ENCODE measurements at places on chromosomes 1 and 21.

DNA sequence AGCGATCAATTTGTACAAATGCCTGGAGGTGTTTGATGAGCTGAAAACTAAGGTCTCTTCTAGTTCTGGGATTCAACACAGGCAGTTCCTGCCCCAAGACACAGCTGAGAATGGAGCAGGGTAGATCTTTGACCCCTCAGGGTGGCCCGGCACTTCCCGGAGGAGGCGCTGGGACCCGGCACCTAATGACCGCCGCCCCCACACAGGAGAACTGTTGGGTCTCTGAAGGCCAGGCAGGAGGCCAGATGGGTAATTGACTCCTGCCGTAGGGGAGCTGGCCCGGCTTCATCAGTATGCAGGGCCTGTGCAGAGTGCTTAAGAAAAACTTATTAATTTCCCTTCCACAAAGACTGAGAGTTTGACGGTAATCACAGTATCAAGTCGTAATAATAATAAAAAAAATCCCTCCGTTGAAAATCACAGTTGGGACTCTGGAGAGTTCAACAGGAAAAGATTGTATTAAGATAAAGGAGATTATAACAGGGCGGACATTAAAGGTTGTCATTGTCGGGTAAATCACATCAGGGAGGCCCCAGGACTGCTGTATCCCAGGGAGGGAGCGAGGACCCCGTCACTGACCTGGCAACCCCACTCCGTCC lies 51.7 kb downstream of the UBIAD1 start:
- no peak for DNase-seq

DNA sequence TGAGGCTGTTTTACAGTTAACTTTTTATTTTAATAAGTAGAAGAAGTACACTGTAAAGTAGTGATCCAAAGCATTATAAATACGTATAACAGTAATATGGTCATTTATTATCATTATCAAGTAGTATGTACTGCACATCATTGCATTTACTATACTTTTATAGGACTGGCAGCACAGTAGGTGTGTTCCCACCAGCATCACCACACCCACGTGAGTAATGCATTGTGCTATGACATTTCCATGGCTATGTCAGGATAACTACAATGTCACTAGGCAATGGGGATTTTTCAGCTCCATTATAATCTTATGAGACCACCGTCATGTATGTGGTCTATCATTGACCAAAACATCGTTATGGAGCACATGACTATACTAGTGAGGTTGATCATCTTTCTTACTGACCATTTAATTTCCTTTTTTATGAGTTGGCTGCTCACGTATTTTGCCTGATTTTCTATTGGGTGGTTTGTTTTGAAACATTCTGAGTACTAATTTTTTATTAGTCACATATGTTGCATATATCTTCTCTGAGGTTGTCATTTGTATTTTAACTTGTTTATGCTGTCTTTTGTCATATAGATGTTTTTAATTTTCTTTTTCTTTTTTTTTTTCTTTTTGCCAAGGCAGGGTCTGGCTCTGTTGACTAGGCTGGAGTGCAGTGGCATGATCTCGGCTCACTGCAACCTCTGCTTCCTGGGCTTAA lies 25.3 kb upstream of the SHCBP1L start:
- no peak for DNase-seq

- DNase-seq, result peak; percentile 46
Measured at GRCh38 chr1:89812992-89813391, 7.8 kb upstream of the LRRC8D start.

- DNase-seq, result peak; percentile 77
Measured at GRCh38 chr21:44800971-44801467, 601 bp downstream of the UBE2G2 start.

GRCh38 chr21:33070998-33071769 lies 1.2 kb downstream of the OLIG1 start:
- peak; percentile 67 for DNase-seq

DNA sequence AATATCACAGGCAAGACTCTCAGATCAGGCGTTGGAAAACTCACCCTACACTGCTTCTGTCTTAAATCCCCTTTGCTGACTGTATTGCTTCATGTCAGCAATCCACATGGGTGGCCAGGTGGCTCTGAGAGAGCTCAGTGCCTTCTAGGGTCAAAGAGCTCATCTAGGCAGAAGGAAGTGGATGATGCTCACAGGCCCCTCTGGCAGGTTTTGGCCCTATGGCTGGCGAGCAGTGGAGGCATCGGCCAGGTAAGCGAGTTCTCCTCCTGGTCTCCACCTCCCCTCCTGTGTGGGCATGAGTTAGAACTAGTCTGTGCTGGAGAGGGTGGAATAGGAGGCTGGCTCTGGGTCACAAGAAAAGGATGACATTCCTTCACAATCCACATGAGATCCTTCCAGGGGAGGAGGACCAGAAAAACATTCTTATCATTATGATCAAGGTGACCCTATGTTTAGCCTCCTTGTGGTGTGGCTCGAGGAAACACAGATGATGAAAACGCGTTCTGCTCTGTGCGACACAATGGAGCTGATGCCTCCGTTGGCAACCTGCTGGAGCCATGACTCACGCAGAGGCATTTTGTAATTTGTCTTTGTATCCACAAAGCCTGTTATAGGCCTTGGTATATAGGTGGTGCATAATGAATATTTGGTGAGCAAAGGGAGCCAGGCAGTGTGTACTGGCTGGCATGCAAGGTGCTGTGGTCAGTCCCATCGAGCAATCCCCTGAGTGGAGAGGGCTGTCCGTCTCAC lies 264.6 kb upstream of the RAB4A start:
- DNase-seq, result no peak

DNA sequence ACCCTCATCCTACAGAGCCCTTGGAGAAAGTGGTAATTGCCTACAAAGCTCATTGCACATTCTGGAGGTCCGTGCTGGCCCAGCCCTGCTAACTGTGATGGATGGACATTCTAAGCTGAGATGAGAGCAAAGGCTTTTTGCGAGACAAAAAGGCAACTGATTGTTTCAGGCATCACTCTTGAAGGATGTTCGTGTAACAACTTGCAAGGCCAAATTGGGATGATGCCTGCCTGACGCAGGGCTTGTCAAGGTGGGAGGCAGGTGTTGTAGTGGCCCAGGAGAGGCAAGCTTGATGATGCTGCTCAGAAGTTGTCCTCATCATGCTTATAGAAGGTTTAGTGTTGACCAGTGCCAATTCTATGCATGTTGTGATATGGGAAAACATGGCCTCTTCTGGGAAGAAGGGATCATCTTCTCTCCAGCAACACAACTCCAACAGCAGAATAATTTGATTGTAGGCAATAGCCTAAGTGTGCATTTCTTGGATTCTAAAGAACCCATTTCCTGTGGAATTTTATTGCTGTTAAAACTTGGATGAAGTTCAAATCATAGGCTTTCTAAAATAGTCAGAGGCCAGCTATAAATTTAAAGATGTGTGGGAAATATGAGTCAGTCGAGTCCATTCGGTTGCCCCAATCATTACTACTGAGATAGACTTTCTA lies 102.5 kb upstream of the COA6 start:
- DNase-seq, result no peak

GRCh38 chr1:216502528-216503162 lies 79.4 kb upstream of the USH2A start:
- DNase-seq, result no peak

- DNase-seq, result no peak
Measured at GRCh38 chr1:1098681-1099421, 17.0 kb downstream of the C1orf159 start.

DNA sequence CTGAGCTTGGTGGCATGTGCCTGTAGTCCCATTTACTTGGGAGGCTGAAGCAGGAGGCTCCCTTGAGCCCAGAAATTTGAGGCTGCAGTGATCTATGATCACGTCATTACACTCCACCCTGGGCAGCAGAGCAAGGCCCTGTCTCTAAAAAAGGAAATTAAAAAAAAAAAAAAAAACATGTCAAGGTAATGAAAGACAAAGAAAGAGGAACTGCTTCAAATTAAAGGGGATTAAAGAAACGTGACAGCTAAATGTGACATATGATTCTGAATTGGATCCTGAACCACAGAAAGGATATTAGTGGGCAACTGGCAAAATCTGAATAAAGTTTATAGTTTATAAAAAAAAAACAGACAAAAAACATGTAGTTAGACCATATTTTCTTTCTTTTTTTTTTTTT lies 3.8 kb upstream of the C2CD4D start:
- DNase-seq, result peak; percentile 38

DNA sequence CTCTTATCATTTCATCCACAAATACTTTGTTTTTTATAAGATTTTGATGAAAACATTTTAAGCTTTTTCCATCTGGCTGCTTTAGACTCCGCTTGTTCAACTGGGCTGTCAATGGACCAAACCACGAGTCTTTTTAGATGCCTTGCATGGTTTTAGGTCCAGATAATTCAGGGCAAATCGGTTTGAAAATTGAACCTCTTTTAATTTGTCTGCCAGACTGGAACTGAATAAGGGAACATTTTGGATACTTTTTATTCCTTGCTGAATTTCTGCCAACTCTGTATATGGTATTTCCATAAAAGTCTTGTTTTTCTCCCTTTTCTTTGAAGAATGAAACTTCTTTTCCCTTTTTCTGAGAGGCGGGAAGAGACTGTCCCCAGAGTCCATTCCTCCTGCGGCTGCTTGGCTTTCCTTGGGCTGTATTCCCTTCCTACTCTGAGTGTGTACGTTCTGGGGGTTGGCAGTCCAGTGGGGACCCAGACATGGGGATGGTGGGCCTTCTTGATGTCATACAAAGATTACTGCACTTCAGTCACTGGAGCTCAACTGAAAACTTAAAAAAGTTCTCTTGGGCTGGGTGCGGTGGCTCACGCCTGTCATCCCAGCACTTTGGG lies 46.5 kb upstream of the CNN3 start:
- no peak for DNase-seq

DNA sequence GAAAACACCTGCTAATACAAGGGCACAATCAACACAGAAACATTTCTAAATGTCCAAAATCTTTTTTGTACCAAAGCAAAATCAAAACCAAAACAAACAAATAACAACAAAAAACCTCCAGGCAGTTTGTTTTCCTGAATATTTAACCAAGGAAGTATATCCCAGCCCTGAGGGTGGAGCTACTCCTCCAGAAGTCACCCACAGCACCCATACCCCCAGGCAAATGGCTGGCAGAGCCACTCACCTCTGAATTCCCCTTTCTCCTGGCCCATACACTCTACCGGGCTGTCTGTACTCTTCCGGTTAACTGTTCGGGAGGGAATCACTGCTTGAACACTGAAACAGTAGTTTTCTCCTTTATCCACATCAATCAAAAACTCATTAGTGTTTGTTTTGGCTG lies 9.5 kb downstream of the F3 start:
- no peak for DNase-seq

DNA sequence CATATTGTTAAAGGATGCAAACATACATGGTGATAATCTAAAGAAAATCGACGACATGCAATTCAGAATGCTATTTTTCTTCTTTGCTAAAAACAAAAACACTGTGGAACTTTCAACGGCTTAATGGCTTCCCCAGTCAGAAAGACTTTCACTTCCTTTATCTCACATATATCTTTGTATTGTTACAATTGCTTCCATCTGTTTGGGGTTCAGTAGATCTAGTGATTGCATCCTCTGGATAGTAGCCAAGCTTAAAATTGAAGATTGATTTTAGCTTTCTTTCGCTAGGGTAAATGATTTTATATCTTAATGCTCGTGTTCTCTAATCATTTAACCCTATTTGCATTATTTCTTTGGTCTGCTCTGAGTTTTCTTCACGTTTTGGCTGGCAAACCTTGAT lies 31.8 kb upstream of the ADAMTS1 start:
- no peak for DNase-seq

DNA sequence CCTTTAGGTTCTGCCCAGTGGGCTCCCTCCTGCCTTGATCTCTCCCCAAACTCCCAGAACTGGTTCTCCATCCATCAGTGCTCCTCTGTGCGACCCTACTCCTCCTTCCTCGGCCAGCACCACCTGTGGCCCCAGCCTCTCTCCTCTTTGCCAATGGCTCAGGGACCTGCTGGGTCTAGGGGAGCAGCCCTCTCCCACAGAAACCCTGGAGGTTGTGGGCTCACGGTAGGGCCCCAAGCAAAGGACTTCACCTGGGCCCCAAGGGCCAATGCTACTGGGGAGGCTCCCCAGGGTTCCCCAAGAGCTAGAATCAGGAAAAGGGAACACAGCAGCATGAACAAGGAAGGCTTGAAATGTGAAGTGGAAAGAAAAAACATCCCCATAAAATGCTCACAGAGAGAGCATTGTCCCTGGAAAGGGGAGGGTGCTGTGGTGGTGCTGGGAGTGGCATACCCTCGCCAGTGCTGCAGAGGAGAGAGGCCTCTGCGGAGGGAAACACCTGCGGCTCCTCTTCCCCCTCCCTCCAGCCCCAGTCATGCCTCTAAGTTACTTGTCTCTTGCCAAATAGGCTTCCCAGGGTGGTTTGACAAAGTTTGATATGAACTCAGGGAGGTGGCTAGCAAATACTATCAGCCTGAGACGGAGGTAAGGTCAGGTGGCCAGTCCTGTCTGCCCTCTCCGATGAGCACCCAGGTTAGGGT lies 2.5 kb downstream of the TMEM63A start:
- peak; percentile 76 for DNase-seq

GRCh38 chr1:43620956-43621355 lies 29.0 kb upstream of the KDM4A start:
- DNase-seq, result no peak

- DNase-seq, result no peak
Measured at GRCh38 chr1:99758073-99758511, 8.3 kb downstream of the FRRS1 start.

DNA sequence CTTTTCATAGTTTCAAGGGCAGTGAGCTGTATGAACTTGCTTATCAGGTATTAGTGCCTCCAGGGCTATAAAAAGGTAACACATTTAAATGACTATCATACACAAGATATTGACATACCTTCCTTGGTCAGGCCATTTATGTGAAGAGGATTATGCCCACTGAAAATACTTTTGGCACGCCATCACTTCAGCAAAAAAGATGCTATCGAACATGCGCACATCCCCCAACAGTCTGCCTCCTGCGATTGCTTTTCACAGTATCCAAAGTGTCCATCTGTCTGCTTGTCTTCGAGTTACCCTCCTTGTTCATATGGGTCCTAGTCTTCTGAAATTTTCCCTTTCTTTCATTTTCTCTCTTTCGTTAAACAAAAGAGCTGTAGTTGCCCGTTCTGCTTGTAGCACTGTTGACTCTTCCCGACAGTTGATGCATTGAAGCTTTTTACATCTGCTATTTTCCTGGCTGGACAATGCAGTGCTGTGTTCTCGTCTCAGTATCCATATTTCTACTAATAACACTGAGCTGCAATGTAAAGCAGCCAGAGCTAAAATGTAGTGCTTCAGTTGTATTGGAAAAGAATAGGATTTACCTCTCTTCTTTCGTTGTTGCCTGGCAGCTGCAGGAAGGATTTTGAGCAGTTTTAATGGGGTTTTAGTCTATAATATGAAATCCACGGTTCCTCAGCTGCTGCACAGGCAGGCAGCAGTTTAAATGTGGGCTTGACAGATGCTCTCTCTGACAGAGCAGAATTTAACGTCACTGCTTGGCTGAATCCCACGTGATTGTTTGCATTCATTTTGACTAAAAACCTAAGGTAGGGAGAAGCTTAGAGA lies at the start of gene B3GALT2:
TSS of gene B3GALT2 (minus strand) at position 713 of the 831 bp plus-strand sequence. CDS start 5,051 bp downstream, outside the sequence.
- peak; percentile 58 for DNase-seq

- no peak for DNase-seq
Measured at GRCh38 chr1:2978691-2979190, 42.5 kb upstream of the ACTRT2 start.

- peak; percentile 35 for DNase-seq
Measured at GRCh38 chr1:214271174-214271858, 9.6 kb upstream of the SMYD2 start.

GRCh38 chr1:179785031-179785431 lies 41.9 kb downstream of the FAM163A start:
- no peak for DNase-seq
